ENCODE measurements at places on chromosomes 2 and 18.

- no peak for DNase-seq
These were observed 111.6 kb upstream of the DNMT3A start for GRCh38 chr2:25453199-25453905.

GRCh38 chr2:179837408-179837807, 24.0 kb downstream of the ZNF385B start:
- DNase-seq, result no peak

GRCh38 chr18:2910261-2910660, 63.5 kb downstream of the EMILIN2 start:
- DNase-seq, result no peak

DNA sequence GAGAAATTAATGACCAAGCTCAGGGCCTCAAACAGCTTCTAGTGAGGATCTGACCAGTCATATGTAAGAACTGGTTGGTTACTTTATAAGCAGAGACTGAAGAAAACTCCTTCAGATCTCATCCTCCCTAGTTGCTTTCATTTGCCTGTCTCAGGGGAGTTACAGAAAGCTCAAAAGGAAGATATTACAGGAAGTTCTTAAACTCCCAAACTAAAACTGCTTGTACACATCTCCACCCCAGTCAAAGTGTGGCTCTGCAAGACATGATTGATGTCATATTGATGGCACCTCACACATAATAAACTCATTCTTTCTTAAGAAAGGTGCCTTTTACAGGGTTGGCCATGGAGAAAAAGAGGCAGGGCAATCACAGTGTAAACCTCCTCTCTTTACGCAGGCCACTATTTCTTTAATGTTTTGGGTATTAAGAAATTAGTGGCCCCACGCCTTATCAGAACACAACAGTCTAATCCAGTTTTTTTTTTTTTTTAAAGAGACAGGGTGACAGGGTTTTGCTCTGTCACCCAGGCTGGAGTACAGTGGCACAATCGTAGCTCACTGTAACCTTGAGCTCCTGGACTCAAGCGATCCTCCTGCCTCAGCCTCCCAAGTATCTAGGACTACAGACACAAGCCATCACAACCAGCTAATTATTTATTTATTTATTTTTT, 62.6 kb upstream of the STK17B start:
- DNase-seq, result no peak

DNA sequence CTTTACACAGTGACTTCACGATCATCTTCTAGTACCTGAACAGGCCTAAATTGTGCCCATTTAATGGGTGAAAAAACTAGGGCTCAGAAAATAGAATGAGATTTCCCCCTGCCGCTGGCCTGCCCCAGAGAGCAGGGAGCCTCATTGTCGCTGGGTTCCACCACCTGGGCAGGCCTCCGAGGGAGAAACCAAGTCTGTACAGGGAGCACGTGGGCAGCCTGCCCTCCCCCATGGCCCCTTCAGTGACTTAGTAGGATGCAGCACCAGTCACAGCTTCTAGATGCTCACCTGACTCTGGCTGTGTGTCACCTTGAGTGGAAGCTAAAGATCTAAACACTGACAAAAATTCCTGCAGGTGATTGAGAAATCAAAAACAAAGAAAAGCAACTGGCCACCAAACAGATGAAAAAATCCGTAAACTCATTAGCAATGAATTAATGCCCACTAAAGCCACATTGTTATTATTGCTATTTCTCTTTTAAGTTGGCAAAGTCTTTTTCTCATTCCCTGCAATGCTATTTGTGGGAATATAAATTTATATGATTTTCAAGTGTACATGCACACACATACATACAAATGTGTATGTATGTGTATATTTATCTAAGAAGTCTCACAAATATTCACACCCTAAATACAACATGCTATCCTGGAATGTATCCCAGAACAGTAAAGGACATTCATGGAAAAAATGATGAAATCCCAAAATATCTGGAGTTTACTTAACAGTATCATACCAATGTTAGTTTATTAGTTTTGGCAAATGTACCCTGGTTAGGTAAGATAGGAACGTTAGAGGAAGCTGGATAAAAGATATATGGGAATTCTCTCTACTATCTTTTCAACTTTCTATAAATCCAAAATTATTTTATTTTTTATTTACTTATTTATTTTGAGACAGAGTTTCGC, 18.7 kb upstream of the ASPRV1 start:
- DNase-seq, result no peak

DNA sequence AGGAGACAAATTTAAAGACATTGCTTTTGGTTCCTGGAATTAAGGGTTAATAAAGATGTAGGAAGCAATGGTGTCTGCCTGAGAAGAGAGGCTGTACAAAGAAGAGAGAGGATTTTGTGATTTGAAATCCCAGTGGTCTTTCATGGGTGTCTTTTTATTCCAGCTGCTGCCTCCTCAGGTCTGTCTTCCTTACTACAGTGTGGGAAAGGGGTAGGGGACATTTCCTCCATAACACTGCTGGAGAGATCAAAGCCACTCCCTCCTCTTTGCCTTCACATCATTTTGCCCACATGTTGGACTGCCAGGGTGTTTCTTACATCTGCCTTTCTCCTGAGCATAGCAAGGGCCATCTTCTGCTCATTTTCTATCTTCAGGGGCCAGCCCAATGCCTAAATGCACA, 348.5 kb downstream of the EN1 start:
- no peak for DNase-seq

GRCh38 chr2:9644603-9645002, 13.8 kb upstream of the YWHAQ start:
- no peak for DNase-seq

DNA sequence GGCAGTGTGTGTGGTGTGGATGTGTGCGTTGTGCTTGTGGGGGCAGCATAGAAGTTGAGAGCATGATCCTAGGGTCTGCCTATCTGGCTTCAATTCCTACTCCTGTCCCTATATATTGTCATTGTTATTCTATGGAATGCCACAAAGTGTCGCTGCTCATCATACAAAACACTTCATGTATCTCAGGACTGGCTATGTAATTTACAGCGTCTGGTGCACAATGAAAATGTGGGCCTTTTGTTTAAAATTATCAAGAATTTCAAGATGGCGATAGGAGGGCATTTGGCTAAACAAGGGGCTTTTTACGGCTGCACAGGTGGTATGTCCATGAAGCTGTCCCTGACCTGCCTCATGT, 3.4 kb downstream of the SERPINB2 start:
- no peak for DNase-seq

GRCh38 chr2:148253685-148254084, 232.8 kb downstream of the MBD5 start:
- no peak for DNase-seq

- DNase-seq, result no peak
These were observed 78.0 kb upstream of the TANC1 start for GRCh38 chr2:158890296-158890905.

DNA sequence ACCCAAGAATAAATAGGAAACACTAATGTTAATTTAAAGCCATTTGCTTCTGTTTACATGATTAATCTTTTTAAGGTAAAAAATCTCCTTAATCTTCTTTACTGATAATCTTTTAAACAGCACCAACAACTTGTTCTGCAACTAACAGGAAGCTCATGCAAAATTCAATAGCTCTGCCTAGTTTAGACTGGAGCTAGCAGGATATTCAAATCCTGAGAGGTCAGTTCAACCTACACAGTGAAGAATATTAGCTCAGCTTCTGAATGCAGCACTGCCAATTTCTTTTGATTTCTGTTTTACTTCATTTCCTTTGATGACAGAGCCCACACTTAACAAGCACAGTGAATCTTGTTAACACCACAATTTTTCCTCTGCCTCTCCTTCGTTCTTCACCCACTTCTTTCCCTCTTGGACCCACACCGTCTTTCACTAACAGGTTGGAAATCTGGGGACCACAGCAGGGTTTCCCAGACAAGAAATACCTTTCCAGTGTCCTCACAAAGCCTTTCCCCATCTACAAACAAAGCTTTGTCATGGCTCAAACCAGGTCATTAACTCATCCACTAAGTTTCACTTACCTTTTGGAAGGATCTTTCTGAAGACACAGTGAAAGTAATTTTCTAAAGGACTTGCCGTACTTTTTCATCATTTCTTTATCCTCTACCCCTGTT, 109.8 kb downstream of the STK39 start:
- no peak for DNase-seq

- no peak for DNase-seq
These were observed 84.6 kb downstream of the TMEM237 start for GRCh38 chr2:201558665-201559064.

DNA sequence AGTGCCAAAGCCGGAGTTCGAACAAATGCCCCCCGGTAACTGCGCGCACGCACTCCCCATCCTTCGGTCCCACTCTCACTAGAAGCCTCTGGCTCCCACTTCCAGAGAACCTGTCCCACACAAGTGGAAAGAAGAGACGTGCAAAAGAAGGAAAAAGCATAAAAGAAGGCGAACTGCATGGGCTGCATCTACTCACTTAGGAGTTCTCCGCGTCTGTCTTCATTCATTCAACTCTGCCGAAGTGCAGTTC, 312 bp downstream of the NR4A2 start:
- no peak for DNase-seq

GRCh38 chr18:44474591-44474990, 206.1 kb upstream of the SETBP1 start:
- DNase-seq, result no peak

- no peak for DNase-seq
These were observed 23.7 kb downstream of the TRAF3IP1 start for GRCh38 chr2:238344035-238344434.

- DNase-seq, result no peak
These were observed 215.4 kb upstream of the HNRNPA3 start for GRCh38 chr2:176997074-176997791.

GRCh38 chr2:72146347-72147302, 1.0 kb downstream of the CYP26B1 start:
- peak; percentile 12 for DNase-seq

GRCh38 chr2:147712051-147712450, 132.8 kb upstream of the ACVR2A start:
- DNase-seq, result no peak

GRCh38 chr2:69168144-69168813, 155.3 kb downstream of the ANTXR1 start:
- no peak for DNase-seq

DNA sequence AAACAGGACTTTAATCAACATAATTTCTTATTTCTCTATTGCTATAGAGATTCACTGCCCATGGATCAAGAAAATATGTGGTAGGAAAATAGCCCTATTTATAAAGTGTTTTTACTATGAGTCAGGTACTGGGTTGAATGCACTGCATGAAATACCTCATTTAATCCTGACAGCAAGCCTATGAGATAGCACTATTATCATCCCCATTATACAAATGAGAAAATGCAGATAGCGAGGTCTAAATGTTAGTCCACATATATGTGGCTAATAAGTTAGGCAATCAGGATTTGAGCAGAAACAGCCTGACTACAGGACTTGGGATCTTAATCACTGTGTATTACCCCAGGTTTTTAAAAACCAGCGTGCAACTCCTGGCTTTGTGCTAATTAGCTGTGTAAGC, 8.5 kb upstream of the LYPD1 start:
- no peak for DNase-seq

DNA sequence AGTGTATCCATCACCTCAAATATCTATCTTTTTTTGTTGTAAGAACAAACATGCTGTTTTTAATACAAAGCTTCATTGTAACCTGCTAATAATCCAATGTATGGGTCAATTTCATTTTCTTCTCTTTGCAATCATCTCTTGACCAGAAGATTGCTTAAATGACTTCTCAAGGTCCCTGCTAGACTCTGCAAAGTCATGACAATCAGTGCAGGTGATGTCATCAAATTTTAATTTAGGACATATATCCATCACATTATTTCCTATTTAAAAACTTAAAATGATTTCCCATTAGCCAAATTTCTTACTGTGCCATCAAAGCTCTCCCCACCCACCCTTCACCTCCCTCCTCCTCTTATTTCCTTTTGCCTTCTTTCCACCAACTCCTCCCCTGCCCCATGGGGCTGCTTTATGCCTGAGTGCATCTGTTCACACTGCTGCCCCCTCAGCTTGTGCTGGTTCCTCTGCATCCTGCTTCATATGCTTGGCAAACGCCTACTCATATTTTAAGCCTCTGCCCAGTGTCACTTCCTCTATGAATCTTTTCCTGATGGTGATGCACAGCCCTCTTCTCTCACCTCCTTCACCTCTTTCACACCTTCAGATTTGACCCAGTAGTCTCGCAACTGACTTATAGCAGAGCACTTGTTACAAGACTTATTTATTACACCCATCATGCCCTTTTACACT, 20.3 kb downstream of the PLEK start:
- no peak for DNase-seq

- no peak for DNase-seq
These were observed 119.8 kb downstream of the LDLRAD4 start for GRCh38 chr18:13338318-13338717.

GRCh38 chr2:239767021-239767905, 257.9 kb downstream of the NDUFA10 start:
- DNase-seq, result no peak

DNA sequence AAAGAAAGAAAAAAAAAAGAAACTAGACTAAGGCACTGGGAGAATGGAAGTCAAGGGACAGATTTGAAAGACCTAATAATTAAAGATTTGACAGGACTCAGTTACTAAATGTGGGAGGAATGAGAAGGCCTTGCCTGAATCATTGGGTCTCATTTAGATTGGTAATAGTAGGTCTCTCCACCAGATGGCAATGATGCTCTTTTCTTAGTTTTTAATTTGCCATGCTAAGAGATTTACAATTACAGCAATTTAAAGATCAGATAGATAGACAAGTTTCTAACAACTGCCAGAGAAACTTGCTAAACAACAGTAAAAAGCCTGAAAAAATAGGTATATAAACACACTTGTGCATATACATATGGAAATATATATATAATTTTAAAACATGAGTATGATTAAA, 153.0 kb downstream of the TMEM247 start:
- DNase-seq, result no peak

GRCh38 chr2:188291617-188292347, at the start of gene GULP1:
Gene GULP1, plus strand, starts transcription at chr2:188291874. Its CDS starts 185,829 bp downstream, at chr2:188477703.
- peak; percentile 71 for DNase-seq

- no peak for DNase-seq
These were observed 57.1 kb downstream of the FBLN7 start for GRCh38 chr2:112195167-112195766.

GRCh38 chr2:119402106-119402505, 29.5 kb upstream of the TMEM37 start:
- DNase-seq, result no peak

DNA sequence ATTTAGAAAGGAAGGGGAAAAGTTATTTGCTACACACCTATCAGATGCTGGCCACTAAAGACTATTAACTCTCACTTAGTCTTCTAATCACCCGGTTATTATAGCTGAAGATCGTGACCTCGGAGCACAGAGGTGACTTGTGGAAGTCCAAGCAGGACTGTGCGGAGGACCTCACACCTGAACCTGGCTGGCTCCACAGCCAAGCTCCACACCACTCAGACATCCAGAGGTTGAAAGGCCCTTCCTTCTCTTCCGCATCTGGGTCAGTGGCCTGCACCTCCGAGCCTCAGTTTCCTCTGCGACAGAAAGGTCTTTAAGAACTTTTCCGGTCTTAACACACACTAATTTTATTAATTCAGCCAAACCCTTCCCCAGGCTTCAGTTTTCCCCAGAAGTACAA, 57.9 kb downstream of the TNS1 start:
- DNase-seq, result peak; percentile 8
